ENCODE measurements at places on chromosomes 3 and 15. TPM values are rescaled to one million over a fixed set of nuclear protein-coding genes. Genes with fewer than 3 reads are reported as not detected.

DNA sequence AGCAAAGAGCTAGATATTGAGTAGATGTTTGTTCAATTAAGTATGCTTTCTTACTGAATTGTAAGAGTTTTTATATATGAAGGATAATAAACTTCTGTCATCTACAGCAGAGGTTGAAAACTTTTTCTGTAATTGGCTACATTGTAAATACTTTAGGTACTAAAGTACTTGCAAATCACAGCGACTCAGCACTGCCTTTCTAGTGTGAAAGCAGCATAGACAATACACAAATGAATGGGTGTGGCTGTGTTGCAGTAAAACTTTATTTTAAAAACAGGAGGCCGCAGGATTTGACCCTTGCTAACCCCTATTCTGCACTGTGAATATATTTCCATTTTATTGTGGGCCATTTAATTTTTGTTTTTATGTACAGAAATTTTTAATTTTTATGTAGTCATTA is 104.3 kb upstream of the TMC3 start:
- DNase-seq, result no peak

DNA sequence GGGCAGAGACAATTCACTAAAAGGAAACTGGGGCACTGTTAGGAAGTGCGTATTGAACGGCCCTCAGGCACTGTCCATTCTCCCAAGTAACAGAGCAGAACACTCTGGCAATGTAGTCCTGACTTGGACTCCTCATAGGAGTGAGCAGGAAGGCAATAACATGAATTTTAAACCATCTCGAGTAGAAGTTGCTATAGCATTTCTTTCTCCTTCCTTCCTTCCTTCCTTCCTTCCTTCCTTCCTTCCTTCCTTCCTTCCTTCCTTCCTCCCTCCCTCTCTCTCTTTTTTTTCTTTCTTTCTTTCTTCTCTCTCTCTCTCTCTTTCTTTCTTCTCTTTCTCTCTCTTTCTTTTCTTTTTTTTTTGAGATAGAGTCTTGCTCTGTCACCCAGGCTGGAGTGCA is 46.4 kb upstream of the TRA2B start:
- DNase-seq, result no peak

The BUB1B gene
- polyA plus RNA-seq, result 2.3 TPM

The GHSR gene
- not detected for polyA plus RNA-seq

The TP63 gene
- polyA plus RNA-seq, result 0.11 TPM
